Kidney epithelial cell (primary cell): ENCODE measurements at places on chromosomes 6 and 20. TPM values are rescaled to one million over a fixed set of nuclear protein-coding genes. Genes with fewer than 3 reads are reported as not detected.

Gene GPX5
- not detected in 2 replicates for total RNA-seq

GRCh38 chr6:747921-748320 lies 55.0 kb upstream of the EXOC2 start:
- no peak for DNase-seq

- DNase-seq: no peak
Observed at GRCh38 chr20:7347409-7347808, 579.9 kb downstream of the BMP2 start.

Gene PGBD1
- 4.8 and 6.6 TPM in 2 replicates for total RNA-seq

Gene BPIFB1
- total RNA-seq: not detected in 2 replicates

DNA sequence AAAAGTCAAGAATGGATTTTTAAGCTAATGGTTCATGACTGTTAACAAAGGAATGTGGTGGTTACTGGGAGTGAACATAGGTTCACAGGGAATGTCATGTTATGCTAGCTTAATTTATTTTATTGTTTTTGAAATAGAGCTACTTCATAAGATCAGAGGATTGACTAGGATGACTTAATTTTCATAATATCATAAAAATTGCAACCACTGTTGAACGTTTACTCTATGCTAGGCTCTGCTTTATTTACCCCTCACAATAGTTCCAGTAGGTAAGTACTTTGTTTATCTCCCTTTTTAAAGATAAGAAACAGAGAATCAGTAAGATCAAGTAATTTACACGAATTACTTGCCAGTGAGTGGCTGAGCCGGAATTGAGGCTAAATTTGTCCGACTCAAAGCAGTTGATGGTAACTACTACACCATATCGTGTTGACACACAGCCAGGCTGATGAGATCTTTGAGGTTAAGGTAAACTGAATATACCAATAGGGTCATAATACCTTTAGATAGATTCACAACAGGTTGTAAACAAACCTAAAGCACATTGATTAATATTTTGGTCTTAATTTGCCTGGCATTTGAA lies 194.6 kb upstream of the CITED2 start:
- peak; percentile 79 for DNase-seq

GRCh38 chr6:29760328-29760727 lies 37.1 kb downstream of the HLA-F start:
- DNase-seq: no peak

Gene JPH2
- 2.4 and 3.0 TPM in 2 replicates for total RNA-seq

Gene FAM83C
- not detected in 2 replicates for total RNA-seq

- DNase-seq: no peak
Observed at GRCh38 chr6:39941138-39941537, 6.9 kb upstream of the MOCS1 start.
